ENCODE measurements at places on chromosomes 3 and 15. TPM values are rescaled to one million over a fixed set of nuclear protein-coding genes. Genes with fewer than 3 reads are reported as not detected.
A peak's percentile ranks its signal among the peaks of the same experiment; 100 is the strongest.

The MITF gene
- 0.52 TPM for total RNA-seq

GRCh38 chr15:86444527-86444926 lies 364.9 kb downstream of the AGBL1 start:
- H3K4me1 ChIP-seq, result no peaks in the 10 kb centered on the region
- H3K27ac ChIP-seq, result no peak overlapping the region
- no peaks in the 10 kb centered on the region for H3K36me3 ChIP-seq
- H3K27me3 ChIP-seq, result no peaks in the 10 kb centered on the region

GRCh38 chr3:153889905-153890334 lies 231.3 kb upstream of the ARHGEF26 start:
- DNase-seq, result no peak
- H3K4me1 ChIP-seq, result no peaks in the 10 kb centered on the region
- H3K27me3 ChIP-seq, result no peaks in the 10 kb centered on the region
- no peak overlapping the region for H3K4me3 ChIP-seq

DNA sequence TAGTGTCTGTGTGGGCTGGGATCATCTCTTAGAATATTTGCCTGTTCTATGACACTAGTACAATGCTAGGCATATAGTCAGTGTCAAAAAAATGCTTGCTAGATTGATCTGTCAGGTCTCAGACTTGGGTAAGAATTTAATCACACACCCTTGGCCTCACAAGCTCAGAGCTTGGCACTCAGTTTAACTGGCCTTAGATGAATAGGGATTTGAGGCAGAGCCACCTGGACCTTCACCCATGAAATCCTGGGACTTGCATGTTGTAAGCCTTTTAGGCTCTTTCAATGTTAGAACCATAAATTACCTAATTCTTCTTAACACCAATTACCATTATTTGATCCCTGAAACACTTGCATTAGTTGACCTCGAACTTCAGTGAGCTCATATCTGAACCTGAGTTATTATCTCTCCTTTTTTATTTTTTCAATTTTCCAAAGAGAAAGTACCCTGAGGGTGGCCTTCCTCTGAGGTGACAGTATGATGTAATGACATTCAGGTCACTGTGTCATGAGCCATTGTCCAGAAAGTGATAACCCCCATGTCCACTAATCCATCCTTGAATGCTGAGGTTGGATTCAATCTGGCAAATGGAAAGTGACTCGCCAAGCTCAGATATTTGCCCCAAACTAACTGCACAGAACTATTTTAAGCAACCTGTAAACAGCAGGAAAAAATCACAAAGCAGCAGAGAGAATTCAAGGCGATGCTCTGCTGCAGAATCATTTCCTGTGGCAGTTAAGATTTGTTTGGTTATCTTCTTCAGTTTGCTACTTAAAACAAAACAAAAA lies 615.2 kb upstream of the NR2F2 start:
- no peak overlapping the region for H3K27ac ChIP-seq
- no peak overlapping the region for H3K4me3 ChIP-seq
- DNase-seq, result no peak
- H3K27me3 ChIP-seq, result no peaks in the 10 kb centered on the region
- no peaks in the 10 kb centered on the region for H3K36me3 ChIP-seq

- peaks cover 6% of the 10 kb centered on the region for H3K36me3 ChIP-seq
- H3K27ac ChIP-seq, result peak overlapping the region; percentile 84
- peak; percentile 92 for DNase-seq
- no peaks in the 10 kb centered on the region for H3K27me3 ChIP-seq
- H3K4me1 ChIP-seq, result peaks cover 29% of the 10 kb centered on the region
Observed at GRCh38 chr3:52983336-52983807, 62.5 kb downstream of the SFMBT1 start.

DNA sequence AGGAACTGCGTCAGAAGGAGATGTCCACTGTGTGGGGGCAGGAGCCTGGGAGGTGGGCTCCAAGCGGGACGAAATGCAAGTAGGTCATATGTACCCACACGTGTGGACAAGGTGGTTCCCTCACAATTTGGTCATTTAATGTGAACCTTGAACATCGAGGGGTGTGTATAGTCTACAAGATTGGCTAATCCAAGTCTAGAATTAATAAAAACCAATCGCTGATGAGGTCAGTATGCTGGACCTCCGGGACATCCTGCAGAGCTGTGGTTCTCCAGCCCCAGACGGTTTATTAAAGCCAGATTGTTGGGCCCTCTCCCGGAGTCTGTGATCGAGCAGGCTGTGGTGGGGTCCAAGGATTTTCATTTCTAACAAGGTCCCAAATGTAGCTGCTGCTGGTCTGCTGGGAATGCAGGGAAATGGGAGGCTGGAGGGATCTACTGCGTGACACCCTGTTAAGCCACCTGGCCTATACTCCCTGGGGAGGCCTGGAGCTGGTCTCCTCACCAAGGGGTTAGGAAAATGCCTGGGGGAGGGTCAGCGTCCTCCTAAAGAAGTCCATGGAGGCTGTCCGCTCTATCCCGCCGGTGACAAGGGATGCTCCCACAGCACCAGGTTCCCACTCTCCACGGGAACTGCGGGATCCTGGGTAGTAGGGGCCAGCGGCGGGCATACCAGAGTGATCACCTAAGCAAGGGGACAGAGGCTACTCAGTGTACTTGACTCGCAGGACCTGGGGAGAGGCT lies 25.1 kb downstream of the PCSK6 start:
- peaks cover 3% of the 10 kb centered on the region for H3K36me3 ChIP-seq
- H3K27ac ChIP-seq, result no peak overlapping the region
- peaks cover 3% of the 10 kb centered on the region for H3K27me3 ChIP-seq
- DNase-seq, result no peak

DNA sequence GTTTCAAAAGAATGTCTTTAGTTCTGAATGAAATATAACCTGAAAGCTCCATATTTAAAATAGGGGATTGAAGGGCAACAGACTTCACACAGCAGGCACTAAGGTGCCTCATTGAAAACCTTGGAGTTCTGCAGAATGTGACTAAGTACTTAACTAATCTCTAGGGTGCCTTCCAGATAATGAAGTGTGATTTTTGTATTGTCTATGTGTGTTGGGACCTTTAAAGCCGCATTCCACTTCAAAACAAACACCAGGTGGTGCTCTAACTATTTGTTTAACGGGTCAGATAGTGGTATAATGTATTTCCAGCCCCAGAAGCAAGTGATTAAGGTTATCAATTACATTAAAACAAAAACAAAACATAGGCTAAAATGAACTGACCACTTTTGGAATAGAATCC lies 28.0 kb downstream of the TFG start:
- DNase-seq, result no peak
- no peak overlapping the region for H3K27ac ChIP-seq
- H3K4me3 ChIP-seq, result no peak overlapping the region
- H3K27me3 ChIP-seq, result no peaks in the 10 kb centered on the region
- H3K4me1 ChIP-seq, result peaks cover 13% of the 10 kb centered on the region
- H3K36me3 ChIP-seq, result peaks cover 51% of the 10 kb centered on the region

- DNase-seq, result no peak
- H3K27ac ChIP-seq, result no peak overlapping the region
- no peaks in the 10 kb centered on the region for H3K4me1 ChIP-seq
- no peak overlapping the region for H3K4me3 ChIP-seq
Observed at GRCh38 chr3:55128225-55128823, 200.5 kb upstream of the LRTM1 start.

DNA sequence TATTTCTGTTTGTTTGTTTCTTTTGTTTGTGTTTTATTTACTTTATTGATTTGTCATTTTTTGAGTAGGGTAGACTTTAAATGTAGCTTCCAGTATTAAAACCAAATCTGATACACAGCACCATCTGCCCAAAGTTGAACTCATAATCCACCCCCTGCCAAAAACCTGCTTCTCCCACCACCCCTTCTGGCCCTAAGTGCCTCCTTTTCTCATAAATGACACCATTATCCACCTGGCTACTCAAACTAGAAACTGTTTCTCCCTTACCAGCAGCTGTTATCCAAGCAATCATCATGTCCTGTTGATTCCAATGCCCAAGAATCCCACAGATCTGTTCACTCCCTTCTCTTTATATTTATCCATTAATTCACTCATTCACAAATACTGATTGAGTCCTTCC lies 21.8 kb upstream of the PTX3 start:
- no peaks in the 10 kb centered on the region for H3K36me3 ChIP-seq
- DNase-seq, result no peak
- no peak overlapping the region for H3K4me3 ChIP-seq
- H3K27ac ChIP-seq, result no peak overlapping the region
